Tibial nerve (tissue), 4 donors: ENCODE measurements at places on chromosomes 1 and 21. TPM values are rescaled to one million over a fixed set of nuclear protein-coding genes. Genes with fewer than 3 reads are reported as not detected.

- no peak overlapping the region for H3K4me3 ChIP-seq
- peaks cover 10% of the 10 kb centered on the region for H3K4me1 ChIP-seq
- H3K27me3 ChIP-seq = no peaks in the 10 kb centered on the region
- H3K27ac ChIP-seq = no peak overlapping the region
Measured at GRCh38 chr21:35057428-35057827, 8.3 kb upstream of the RUNX1 start.

DNA sequence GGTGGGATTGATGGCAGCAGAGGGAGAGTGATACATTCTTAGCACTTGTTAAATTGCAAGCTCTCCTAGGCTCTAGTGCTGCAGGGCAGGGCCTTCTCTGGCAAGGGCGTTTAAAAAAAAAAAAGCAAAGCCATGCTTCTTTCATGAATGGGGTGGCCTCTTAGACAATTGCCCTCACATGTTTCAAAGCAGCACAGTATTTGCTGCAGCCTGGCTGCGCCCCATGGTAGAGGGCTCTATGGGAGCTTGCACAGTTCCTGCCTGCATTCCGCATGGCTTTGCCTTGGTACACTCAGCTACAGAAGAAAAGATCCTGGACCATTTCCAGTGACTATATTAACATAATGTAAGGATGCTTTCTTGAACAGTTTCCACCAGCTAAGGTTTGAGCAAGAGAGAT is 267.2 kb downstream of the ZNF648 start:
- no peaks in the 10 kb centered on the region for H3K4me1 ChIP-seq
- no peaks in the 10 kb centered on the region for H3K27me3 ChIP-seq
- no peak for DNase-seq
- H3K27ac ChIP-seq = no peak overlapping the region
- H3K36me3 ChIP-seq = no peaks in the 10 kb centered on the region
- H3K4me3 ChIP-seq = no peak overlapping the region

The A3GALT2 gene
- total RNA-seq = 0.66 TPM

DNA sequence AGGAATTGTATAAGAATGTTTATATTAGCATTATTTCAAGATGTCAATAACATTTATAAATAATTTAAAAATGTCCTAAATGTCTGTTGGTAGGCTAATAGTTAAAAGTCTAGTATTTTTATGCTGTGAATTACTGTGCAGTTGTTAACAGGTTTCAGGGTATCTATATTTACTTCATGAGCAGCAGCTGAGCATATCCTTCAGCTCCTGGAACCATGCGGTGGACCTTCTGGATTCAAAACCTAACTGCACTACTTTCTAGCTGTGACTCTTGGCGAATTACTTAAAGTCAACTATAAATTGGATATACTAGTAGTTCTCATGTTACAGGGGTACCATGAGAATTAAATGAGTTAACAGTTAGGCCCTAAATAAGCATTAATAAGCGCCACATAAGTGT is 3.7 kb downstream of the CEP350 start:
- no peak overlapping the region for H3K27ac ChIP-seq
- no peaks in the 10 kb centered on the region for H3K36me3 ChIP-seq
- H3K4me3 ChIP-seq = no peak overlapping the region
- no peak for DNase-seq

DNA sequence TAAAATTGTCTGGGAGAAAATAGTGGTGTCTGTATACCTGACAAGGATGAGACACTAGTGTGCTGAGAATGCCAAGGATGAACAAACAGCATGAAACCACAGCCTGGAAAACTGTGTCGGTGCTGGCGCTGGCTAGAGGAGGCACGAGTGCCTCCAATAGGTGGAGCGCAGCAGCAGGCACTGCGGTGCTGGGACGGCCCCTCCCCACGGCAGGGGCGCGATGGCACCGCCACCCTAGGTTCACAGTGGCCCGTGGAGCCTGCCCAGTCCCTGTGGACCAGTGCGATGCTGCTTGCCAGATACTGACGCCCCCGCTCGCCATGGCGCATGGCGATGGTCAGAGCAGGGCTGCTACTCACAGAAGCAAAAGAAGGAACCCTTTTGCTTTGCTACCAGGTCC is 6.8 kb downstream of the CFAP410 start:
- no peak for DNase-seq
- no peaks in the 10 kb centered on the region for H3K27me3 ChIP-seq
- no peaks in the 10 kb centered on the region for H3K36me3 ChIP-seq

The NLRP3 gene
- 3.7 TPM for total RNA-seq

- H3K36me3 ChIP-seq = no peaks in the 10 kb centered on the region
- no peak overlapping the region for H3K4me3 ChIP-seq
- no peaks in the 10 kb centered on the region for H3K27me3 ChIP-seq
- H3K4me1 ChIP-seq = peaks cover 11% of the 10 kb centered on the region
- H3K27ac ChIP-seq = no peak overlapping the region
- DNase-seq = no peak
Measured at GRCh38 chr1:109641078-109641740, 14.7 kb upstream of the GSTM4 start.

DNA sequence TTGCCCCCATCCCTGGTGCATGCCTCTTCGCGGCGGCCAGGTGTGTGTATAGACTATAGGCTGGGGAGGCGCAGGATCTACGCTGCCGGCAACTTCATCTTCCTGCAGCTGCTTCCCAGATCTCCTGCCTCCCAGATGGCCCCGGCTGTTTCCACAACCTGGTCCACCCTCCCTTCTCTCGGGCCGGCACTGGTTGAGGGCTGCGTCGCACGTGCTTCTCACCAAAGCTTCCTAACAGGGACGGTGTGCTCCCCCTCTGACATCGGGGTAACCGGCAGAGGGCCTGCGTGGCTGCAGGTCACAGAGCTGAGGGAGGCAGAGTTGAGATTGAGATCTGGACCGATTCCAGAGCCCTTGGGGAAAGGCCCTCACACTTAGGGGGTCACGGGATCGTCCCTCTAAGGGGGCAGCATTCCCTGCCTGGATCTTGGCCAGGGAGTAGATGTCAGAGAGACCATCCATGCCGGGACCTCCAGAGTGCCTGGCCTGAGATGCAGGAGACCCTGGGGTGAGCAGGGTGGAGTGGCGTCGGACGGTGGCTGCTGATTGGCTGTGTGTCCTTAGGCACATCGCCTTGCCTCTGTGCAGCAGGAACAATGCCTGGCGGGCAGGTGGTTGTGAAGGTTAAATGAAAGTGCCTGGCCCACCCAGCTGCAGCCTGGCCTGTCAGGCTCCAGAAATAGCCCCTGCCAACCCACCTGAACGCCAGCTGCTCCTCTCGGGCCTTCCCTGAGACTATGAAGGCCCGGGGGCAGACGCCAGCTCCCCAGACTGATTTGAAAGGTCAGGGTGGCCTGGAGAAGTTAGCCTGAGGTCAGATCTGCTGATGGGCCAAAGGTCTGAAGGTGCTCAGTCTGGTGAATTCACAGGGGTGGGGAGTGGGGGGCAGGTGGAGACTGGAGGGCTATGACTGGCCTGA is 6.1 kb upstream of the MASP2 start:
- H3K36me3 ChIP-seq = no peaks in the 10 kb centered on the region
- no peak for DNase-seq
- no peaks in the 10 kb centered on the region for H3K4me1 ChIP-seq
- H3K27ac ChIP-seq = no peak overlapping the region

GRCh38 chr1:56329970-56330369 is 249.4 kb downstream of the PLPP3 start:
- H3K4me1 ChIP-seq = peaks cover 15% of the 10 kb centered on the region
- H3K27me3 ChIP-seq = no peaks in the 10 kb centered on the region
- H3K27ac ChIP-seq = no peak overlapping the region

The PADI2 gene
- total RNA-seq = 8.0 TPM
